ENCODE measurements at places on chromosomes 1 and 21. TPM values are rescaled to one million over a fixed set of nuclear protein-coding genes. Genes with fewer than 3 reads are reported as not detected.

The LUZP1 gene
- total RNA-seq: 28.0 TPM

The CRNN gene
- not detected for total RNA-seq

- no peak for DNase-seq
Observed at GRCh38 chr1:193537266-193538002, 351.0 kb upstream of the B3GALT2 start.

GRCh38 chr1:198671136-198671535 is 32.3 kb downstream of the PTPRC start:
- no peak for DNase-seq

- DNase-seq: no peak
Observed at GRCh38 chr21:38721055-38721454, 84.7 kb upstream of the ETS2 start.

GRCh38 chr1:49363628-49364027 is 586.9 kb upstream of the BEND5 start:
- DNase-seq: no peak
